ENCODE measurements at places on chromosomes 1 and 21.

- H3K27me3 ChIP-seq, result no peaks in the 10 kb centered on the region
- H3K27ac ChIP-seq, result no peak overlapping the region
- peaks cover 12% of the 10 kb centered on the region for H3K4me1 ChIP-seq
- H3K4me3 ChIP-seq, result no peak overlapping the region
- H3K36me3 ChIP-seq, result no peaks in the 10 kb centered on the region
Measured at GRCh38 chr1:12180315-12180714, 13.5 kb downstream of the TNFRSF1B start.

DNA sequence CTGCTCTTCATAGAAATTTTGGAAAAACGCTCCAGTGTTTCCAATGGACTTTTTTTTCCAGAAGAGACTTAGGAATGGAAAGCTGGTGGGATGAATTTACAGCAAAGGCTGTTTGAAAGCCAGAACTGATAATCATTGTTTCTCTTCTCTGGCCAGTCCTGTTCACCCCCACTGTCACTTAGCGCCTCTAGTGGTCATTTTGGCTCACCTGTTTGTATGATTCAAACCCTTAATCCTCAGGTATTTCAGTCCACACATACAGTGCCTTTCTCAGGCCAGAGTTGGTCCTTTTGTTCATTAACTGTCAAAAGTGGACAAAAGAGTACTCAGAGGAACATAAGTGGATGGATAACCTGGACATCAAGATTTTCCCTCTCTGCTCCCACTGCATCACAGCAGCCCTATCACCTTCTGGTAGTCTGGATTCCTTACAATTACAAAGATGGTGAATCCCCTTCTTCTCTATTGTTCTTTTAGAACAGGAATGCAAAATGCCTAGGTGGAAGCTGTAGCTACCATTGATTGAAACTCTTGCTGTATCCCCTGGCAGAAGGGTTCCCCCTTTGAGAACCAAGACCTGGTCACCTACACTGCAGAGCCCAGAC lies 177.6 kb upstream of the OLFM3 start:
- no peaks in the 10 kb centered on the region for H3K36me3 ChIP-seq
- no peak overlapping the region for H3K4me3 ChIP-seq
- H3K4me1 ChIP-seq, result no peaks in the 10 kb centered on the region
- no peaks in the 10 kb centered on the region for H3K27me3 ChIP-seq
- H3K27ac ChIP-seq, result no peak overlapping the region

DNA sequence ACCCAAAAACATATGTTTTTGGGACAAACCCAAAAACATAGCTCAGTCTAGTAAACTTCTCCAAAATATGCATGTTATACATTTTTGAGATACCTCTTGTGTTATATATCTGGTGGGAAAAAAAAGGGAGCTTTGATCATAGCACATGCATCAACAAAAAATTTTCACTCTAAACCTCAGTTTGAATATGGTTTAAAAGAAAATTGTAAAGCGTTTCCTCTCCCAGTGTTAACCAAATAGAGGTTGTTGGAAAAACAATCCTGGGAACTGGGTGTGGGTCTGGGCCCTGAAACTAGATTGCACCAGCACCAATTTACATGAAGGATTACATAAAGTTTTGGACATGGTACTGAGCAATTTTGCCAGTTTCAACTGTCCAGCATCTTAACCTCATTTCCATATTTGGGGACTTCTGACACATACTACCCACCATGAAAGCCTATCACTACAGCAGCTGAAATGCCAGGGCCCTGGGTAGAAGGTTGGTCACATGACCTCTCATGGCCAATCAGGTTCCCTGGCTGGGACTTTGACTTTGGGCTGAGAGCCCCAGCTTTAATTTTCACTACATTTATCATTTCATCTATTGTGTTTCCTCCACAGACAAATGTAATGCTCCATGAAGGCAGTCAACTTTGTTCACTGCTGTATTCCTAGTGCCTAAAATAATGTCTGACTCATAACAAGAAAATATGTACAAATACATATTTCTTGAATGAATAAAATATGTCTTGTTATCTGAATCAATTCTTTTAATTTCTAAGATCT lies 150.7 kb downstream of the SETD4 start:
- H3K27ac ChIP-seq, result no peak overlapping the region
- peaks cover 3% of the 10 kb centered on the region for H3K4me1 ChIP-seq
- H3K36me3 ChIP-seq, result no peaks in the 10 kb centered on the region
- H3K4me3 ChIP-seq, result no peak overlapping the region
- DNase-seq, result no peak

GRCh38 chr1:21659924-21660326 lies 9.2 kb downstream of the RAP1GAP start:
- no peaks in the 10 kb centered on the region for H3K36me3 ChIP-seq
- no peak overlapping the region for H3K4me3 ChIP-seq
- DNase-seq, result no peak

GRCh38 chr1:65412256-65412983 lies 8.0 kb upstream of the LEPR start:
- H3K36me3 ChIP-seq, result peaks cover 44% of the 10 kb centered on the region
- DNase-seq, result no peak
- H3K27me3 ChIP-seq, result no peaks in the 10 kb centered on the region

- no peak overlapping the region for H3K27ac ChIP-seq
- peaks cover 9% of the 10 kb centered on the region for H3K4me1 ChIP-seq
- no peak overlapping the region for H3K4me3 ChIP-seq
- no peaks in the 10 kb centered on the region for H3K27me3 ChIP-seq
- no peaks in the 10 kb centered on the region for H3K36me3 ChIP-seq
- DNase-seq, result peak; percentile 18
Measured at GRCh38 chr1:235843461-235843961, 23.2 kb downstream of the LYST start.

All from cardiac muscle cell (in vitro differentiated cells and primary cell).